ENCODE measurements at places on chromosomes 6 and 20. TPM values are rescaled to one million over a fixed set of nuclear protein-coding genes. Genes with fewer than 3 reads are reported as not detected.
A peak's percentile ranks its signal among the peaks of the same experiment; 100 is the strongest.

DNA sequence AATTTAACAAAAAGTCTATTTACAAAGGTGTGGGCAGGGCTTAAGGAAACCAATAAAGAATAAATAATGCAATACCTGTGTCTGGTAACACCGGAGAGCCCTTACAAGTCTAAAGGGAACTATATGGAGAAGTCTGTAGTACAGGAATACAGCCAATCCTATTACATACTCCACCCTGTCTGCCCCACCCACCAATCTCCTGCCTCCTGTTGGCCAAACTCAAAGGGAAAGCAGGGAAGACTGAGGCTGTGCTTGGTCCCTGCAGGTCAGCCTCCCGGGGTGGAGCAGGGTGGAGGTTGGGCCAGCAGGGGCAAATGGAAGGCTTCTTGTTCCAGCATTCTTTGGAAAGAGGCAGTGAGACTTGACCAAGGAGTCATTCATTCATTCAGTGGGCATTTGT is 31.5 kb downstream of the METTL24 start:
- DNase-seq: no peak

DNA sequence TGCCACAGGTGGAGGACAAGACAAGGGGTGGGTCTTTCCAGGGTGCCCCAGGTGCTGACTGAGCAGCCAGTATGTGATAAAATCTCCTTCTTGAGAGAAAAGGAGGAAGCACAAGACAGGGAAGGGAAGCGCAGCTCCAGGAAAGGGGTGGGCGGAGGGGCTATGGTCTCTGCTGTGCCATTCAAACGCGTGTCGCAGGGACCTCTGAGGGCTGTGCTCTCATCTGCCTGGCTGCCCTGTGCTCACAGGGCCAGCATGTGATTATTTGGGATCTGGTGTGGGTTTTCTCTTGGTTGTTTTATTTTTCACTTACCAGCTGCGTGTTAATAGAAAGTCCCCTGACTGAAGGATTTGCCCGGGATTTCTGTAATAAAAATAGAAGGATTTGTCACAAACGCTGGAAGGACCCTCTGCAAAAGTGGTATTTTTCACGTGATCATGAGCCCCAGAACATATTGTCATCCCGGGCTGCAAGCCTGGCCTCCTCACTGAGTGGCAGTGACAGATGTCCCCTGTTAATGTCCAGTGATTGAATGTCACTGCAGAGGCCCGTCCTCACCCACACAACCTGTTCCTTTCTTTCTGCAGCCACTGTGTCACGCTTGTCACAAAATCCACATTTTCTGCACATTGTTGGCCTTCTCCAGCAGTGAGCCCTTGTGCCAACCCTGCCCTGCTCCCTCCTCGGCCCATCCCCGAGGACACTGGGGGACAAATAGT is 35.0 kb upstream of the VSX1 start:
- no peak for DNase-seq

GRCh38 chr20:52234302-52235045 is 42.9 kb upstream of the ZFP64 start:
- DNase-seq: no peak

GRCh38 chr20:41168281-41169161 is 31.2 kb downstream of the PLCG1 start:
- DNase-seq: peak; percentile 2

- no peak for DNase-seq
These were observed 34.4 kb downstream of the DSE start for GRCh38 chr6:116405138-116405537.

DNA sequence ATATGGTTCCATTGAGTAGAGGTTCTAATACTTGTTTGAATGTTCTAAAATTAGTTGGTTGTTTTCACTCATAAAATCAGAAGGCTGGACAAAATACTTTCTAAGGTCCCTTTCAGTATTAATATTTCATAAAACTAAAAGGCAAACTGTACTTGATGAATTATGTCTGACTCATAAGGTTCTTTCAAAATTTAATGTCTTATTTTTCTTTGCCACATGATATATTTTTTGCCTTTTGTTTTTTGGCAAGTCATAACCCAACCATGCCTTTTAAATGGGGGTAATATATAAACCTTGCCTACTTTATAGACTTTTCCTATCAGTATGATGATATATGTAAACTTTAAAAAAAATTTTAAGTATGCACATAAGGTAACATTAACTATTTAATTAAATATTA is 244.7 kb downstream of the PTPRK start:
- DNase-seq: no peak

GRCh38 chr6:142642651-142643050 is 302.3 kb downstream of the HIVEP2 start:
- no peak for DNase-seq

The ADAM33 gene
- 9.1 TPM for total RNA-seq

All from thyroid gland (tissue), 4 donors.